ENCODE measurements at places on chromosomes 2 and 18. TPM values are rescaled to one million over a fixed set of nuclear protein-coding genes. Genes with fewer than 3 reads are reported as not detected.

The CNDP1 gene
- not detected for total RNA-seq

The ANKRD62 gene
- not detected for total RNA-seq

DNA sequence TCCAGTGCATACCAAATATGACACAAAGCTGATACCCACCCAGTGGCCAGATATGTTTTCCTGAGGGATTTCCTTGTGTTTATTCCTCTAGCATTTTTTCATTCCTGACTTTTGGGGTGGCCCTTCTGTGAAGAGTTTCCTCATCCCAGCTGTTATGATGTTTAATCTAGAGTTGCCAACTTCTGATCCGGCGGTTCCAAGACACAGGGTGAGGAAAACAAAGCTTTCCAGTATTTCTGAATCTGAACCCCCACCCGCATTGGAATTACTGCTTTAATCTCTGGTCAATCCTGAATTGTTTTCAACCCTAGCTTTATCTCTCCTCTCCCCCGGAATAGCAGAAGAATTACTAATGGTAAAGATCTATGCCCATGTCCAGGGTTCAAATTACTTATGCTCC lies 39.2 kb upstream of the PNPT1 start:
- no peak for DNase-seq

The FOXI3 gene
- not detected for total RNA-seq

DNA sequence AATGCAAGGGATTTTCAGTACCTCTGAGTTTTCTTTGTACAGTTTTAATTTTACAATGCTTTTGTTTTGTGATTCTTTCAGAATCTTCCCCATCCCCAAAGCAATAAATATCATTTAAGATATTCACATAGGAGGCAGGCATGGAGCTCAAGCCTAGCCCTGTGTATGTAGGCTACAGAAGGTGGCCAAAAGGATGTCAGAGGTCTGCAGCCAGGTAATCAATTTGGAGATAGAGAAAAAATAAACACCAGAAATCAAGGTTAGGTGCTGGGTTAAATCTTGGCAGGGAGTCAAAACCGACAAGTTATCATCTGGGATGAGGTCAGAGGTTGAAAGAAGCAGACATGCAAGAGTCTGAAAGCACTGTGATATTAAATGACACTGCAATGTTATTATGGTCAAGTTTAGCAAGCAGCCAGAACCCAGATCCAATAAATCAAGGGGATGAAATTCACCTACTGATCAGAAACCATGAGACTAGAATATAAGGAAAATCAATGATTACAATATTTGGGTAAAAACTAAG lies 45.1 kb upstream of the LRP1B start:
- DNase-seq = no peak

GRCh38 chr2:25649786-25650185 lies 23.6 kb downstream of the DTNB start:
- DNase-seq = no peak

The MROH2A gene
- total RNA-seq = not detected

The PAIP2B gene
- total RNA-seq = 3.3 TPM

The CAPN14 gene
- total RNA-seq = 0.14 TPM

GRCh38 chr2:137948894-137949293 lies 15.4 kb upstream of the HNMT start:
- no peak for DNase-seq

- DNase-seq = no peak
These were observed 74.1 kb downstream of the ATP8B1 start for GRCh38 chr18:57728941-57729511.

DNA sequence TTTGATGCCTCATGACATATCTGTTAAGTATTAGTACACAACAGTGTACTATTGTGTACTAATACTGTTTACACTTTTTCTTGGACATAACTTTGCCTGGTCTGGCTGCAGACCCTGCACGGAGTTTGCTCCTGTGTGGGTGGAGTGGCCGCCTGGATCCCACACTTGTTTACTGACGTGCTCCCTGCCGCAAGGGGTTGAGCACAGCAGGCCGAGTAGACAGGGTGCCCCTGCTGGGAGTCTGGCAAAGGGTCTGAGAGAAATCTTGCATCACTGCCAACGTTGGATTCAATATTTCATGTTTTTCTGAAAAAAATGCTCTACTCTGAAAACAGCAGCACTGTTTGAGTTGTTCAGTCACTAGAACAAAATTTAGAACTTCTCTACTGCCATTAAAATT lies 59.0 kb downstream of the PDK1 start:
- no peak for DNase-seq

DNA sequence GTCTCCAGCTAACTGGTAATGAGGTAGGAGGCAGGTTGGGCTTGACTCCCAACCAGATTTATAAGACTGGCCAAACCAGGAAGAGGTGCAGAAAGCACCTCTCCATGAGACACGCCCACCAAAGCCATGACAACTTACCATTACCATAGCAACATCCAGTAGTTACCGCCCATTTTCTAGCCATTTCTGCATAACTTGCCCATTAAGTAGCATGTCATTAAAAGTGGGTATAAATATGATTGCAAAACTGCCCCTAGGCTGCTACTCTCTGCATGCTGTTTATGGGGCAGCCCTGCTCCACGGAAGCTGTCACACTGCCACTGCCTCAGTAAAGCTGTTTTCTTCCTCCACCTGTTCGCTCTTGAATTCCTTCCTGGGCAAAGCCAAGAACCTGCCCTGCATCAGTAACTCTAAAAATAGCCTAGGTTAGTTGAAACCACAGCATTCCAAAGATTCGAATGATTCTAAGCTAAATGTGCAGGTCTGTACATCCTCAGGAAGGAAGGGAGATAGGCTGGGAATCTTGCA lies 131.9 kb downstream of the ATL2 start:
- no peak for DNase-seq

DNA sequence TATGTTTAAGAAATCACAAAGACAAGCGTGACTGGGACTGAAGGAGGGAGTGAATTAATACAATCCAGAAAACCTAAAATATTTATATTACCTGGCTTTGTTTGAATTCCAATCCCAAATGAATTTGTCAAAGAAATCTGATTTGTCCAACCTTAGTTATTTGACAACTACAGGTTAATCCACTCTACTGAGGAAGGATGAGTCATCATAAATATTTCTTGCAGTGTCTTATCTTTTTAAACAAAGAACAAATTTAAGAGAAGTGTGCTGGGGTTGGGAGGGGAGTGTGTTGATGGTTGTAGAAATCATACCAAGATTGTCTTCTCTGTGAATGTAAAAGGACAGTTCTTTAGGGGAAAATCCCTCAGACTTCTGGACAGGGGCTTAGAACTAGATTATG lies 1106.3 kb upstream of the SLC39A10 start:
- no peak for DNase-seq

GRCh38 chr18:70416496-70416895 lies 127.7 kb downstream of the SOCS6 start:
- DNase-seq = no peak

DNA sequence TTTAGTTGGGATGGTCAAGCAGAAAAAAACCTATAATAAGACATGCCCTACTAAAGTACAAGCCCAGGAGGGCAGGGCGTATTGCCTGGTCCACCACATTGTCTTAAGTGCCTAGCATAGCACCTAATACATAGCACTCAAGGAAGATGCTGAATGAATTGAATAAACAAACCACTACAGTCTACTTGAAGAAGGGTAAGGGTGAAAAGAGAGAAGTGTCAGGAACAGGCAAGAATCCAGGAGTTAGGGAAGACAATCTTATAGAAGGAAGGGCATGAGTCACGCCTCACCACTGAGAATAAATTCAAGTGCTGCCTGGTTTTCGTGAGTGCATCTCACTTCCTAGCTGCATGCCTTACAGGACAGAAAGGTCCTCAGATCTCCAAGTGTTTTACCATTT lies 13.9 kb downstream of the SLC19A3 start:
- DNase-seq = no peak

DNA sequence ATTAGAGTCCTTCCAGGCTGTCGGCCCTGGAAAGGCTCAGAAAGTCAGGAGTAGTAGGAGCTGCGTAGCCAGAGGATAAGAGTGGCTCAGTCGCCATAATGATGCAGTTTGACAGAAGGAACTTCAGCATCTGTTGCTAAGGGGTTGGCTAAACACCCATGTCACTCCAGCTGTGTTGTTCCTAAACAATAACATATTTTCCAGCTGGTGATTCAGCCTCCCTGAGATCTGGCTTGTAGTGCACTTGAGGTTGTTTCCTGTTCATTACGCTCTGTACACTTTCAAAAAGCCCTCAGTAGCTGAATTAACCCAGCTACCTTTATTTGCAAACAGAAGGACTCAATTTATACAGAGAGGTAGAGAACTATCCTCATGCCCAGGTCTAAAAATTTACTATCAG lies 39.7 kb upstream of the EPAS1 start:
- no peak for DNase-seq

The ZNF532 gene
- 211 TPM for total RNA-seq

DNA sequence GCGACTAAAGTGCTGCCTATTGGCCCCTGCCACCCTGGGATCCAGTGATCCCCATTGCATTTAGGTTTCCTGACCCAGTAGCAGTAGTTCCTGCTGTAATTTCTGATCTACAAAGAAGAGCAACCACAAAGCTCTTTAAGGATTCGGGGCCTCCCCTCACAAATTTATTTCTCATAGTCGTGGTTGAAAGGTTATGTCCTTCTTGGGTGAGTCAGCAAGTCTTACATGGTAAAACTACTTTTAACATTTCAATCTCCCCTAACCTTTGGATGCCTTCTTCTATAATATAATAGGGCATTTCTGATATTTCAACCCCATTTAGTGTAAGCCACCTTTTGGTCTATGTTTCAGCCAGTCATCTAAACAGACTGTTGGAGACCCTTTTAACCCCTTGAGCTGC lies 14.9 kb downstream of the PIKFYVE start:
- DNase-seq = no peak

The TTC27 gene
- 11.9 TPM for total RNA-seq

- DNase-seq = no peak
These were observed 203.9 kb downstream of the MTX2 start for GRCh38 chr2:176473177-176473576.

- no peak for DNase-seq
These were observed 198.8 kb downstream of the IRS1 start for GRCh38 chr2:226600802-226601201.

DNA sequence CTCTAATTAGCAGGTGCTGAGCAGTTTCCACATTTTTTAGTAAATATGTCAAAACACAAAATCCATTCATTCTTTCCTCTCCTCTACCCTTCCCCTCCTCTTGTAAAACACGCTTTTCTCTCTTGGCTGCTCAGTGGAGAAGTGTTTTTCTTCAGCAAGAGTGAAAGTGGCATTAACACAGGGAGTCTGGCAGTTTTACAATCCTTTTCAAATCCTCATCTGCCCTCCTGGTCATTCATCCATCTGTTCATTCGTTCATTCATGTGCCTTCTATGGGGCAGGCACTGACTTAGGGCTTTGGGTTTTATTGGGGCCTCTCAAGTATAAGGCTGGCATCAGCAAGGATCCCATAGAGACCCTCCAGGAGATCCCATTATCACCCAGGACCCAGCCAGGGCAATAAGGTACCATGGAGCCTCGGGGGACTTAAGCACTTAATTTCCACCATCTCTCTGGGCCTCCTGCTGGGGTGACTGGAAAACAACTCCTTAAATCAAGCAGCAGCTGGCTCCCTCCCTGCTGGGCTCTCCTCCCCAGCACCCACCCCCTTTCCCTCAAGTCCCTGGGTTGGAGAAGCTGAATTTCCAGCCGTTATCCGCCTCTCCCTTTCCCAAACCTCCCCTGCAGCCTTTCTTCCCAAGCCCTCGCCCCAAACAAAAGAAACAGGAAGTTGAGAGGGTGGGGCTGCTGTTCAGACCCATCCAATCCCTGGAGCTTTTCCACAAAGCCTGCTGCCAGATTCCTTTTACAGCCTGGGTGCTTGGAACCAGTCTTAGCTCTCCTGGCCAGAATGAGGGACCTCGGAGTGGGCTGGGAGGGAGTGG lies 32.6 kb downstream of the MARCHF4 start:
- no peak for DNase-seq

DNA sequence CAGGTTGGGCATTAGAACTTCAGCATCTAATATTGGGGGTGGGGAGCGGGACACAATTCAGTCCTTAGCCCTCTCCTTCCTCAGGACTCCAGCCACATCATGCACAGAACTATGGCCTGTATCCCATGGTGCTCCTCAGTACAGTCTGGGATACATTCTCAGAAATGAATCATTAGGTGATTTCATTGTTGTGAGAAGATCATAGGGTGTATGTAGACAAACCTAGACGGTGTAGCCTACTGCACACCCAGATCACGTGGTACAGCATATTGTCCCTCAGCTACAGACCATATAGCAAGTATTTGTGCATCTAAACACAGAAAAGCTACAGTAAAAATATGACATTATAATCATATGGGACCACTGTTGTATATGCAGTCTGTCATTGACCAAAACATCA lies 23.2 kb upstream of the IMP4 start:
- DNase-seq = no peak

The TEKT4 gene
- total RNA-seq = not detected

- no peak for DNase-seq
These were observed 58.5 kb upstream of the PARD3B start for GRCh38 chr2:204486805-204487204.

GRCh38 chr2:60437080-60437696 lies 116.3 kb downstream of the BCL11A start:
- DNase-seq = no peak

- no peak for DNase-seq
These were observed 284.6 kb upstream of the LRP1B start for GRCh38 chr2:142415461-142415860.

The NLRC4 gene
- total RNA-seq = 0.81 TPM

The FZD7 gene
- 14.0 TPM for total RNA-seq

DNA sequence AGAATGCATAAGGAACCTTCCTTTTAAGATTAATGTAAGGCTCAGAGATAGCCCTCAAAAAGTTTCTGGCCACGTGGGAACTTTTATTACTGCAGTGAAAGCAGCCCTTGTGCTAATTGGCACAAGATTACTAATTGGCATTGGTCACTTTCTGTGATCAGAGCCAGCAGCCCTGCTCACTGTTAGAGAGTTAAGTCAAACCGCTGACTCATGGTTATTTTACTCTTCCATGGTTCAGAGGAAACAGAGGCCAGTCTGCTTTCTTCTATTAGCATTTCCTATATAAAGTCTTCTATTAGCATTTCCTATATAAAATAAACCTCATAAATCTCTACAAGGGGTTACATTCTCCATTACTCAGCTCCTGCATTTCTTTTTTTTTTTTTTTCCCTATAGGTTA lies 1.5 kb upstream of the SLC35G4 start:
- DNase-seq = no peak

The ALK gene
- 2.0 TPM for total RNA-seq

DNA sequence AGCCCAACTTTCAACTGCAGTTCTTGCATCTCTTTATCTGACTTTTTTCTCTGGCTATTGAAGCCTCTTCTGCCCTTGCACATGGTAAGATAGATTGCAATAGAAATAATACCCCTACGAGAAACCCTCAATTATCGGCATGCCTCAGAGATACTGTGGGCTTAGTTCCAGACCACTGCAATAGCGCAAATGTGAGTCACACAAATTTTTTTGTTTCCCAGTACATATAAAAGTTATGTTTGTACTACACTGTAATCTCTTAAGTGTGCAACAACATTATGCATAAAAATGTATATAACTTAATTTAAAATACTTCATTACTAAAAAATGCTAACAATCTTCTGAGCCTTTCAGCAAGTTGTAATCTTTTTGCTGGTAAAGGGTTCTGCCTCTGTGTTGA lies 124.7 kb downstream of the PDE1A start:
- DNase-seq = no peak
